IPS DF 19.7 (cell line): ENCODE measurements at places on chromosomes 13 and 19.

- DNase-seq = no peak
These were observed 2.0 kb downstream of the ERVV-1 start for GRCh38 chr19:53015730-53016129.

DNA sequence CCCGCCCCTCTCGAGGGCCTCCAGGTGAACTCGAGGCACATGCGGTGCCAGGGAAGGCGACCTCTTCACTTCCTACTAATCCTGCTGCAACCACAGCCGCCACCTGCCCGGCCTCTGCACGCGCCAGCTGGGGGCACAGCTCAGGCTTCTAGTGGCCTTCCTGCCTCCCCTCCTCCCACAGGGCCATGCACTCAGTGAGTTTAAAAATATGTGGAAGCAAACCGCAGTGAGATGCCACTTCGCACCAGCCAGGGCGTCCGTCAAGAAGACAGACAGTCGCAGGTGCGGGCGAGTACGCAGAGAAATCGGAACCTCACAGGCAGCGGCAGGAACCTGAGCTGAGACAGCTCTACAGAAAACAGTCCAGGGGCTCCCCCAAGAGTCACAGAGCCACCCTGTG is 10.4 kb downstream of the LMNB2 start:
- DNase-seq = no peak

- DNase-seq = no peak
These were observed 75.2 kb upstream of the C13orf46 start for GRCh38 chr13:114049026-114049425.

GRCh38 chr13:100240109-100240779 is 151.4 kb downstream of the PCCA start:
- DNase-seq = no peak
